ENCODE measurements at places on chromosomes 13 and 19. TPM values are rescaled to one million over a fixed set of nuclear protein-coding genes. Genes with fewer than 3 reads are reported as not detected.

KANK3 gene
- 15.9 TPM for total RNA-seq

ZNF146 gene
- 44.8 TPM for total RNA-seq

IL12RB1 gene
- 1.7 TPM for total RNA-seq

DNAJC15 gene
- total RNA-seq = 13.6 TPM

DNA sequence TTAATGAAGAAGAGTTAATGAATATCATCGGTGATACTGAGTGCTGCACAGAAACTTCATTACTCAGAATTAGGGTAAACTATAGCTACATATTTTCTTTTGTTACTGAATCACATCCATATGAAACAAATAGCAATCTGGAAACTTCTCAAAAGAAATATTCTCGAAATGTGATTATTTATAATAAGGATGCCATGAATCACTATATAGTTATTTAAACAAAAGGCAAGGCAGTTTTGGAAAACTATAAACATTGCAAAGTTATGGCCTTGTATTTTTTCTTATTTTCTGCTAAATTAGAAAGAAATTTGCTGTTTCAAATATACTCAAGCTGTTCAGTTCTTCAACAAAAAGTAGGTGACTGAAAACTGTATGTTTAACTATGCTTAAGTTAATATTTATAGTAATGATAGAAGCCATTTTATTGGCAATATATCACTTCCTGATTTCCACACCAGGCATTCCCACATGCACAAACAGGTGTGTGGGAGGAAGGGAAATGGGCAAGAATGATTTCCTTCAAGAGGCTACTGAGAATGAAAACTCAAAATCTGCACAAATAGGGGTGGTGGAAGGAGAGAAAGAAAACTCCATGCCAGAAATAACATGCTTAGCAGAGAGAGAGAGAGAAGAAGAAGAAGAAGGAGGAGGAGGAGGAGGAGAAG lies 74.5 kb upstream of the FRY start:
- H3K36me3 ChIP-seq = no peaks in the 10 kb centered on the region
- H3K4me1 ChIP-seq = no peaks in the 10 kb centered on the region
- DNase-seq = no peak
- H3K4me3 ChIP-seq = no peak overlapping the region

DNA sequence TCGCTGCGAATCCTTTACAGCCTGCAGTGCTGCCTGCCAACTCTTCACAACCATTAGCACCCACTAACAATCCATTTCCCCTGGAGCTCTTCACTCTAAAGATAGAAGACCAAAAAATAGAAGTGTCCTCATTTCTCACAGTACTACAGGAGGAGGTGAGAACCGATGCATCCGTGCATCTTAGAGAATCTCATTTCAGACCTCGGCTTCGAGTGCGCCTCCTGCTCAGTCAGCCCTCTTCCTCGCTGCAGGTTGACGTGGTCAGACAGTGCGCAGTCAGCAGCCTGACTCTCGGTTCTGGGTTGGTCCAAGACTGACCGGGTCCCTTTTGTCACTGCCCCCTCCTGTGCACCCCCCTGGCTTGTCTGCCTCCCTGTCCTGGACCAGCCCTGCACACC lies 85.3 kb downstream of the RAB20 start:
- DNase-seq = no peak
- no peak overlapping the region for H3K4me3 ChIP-seq
- peaks cover 12% of the 10 kb centered on the region for H3K36me3 ChIP-seq
- H3K4me1 ChIP-seq = no peaks in the 10 kb centered on the region

DNA sequence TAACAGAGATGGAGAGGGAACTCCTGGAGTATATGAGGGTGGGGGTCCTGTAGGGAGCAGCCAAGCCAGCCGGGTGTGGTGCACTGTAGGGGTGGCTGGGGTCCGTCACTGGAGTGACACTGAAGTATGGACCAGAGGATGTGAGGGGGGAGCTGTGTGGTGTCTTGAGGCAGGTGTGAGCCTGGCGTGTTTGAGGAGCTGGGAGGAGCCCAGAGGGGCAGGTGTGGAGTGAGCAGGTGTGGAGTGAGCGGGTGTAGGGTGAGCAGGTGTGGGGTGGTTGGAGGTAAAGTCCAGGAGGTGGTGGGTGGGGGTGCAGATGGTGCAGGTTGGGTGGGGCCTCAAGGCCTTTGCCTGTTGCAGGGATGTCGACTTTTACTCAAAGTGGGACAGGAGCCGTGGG lies 5.9 kb downstream of the B3GNT8 start:
- H3K36me3 ChIP-seq = no peaks in the 10 kb centered on the region
- H3K4me1 ChIP-seq = no peaks in the 10 kb centered on the region
- H3K4me3 ChIP-seq = no peak overlapping the region
- H3K27me3 ChIP-seq = no peaks in the 10 kb centered on the region
- no peak overlapping the region for H3K27ac ChIP-seq

- DNase-seq = no peak
- H3K4me3 ChIP-seq = no peak overlapping the region
- no peak overlapping the region for H3K27ac ChIP-seq
- H3K36me3 ChIP-seq = no peaks in the 10 kb centered on the region
- no peaks in the 10 kb centered on the region for H3K27me3 ChIP-seq
Measured at GRCh38 chr13:38538422-38538821, 148.5 kb upstream of the FREM2 start.

GRCh38 chr19:51434456-51434855 lies 17.0 kb upstream of the SIGLEC10 start:
- H3K36me3 ChIP-seq = no peaks in the 10 kb centered on the region
- DNase-seq = no peak
- no peak overlapping the region for H3K27ac ChIP-seq
- H3K27me3 ChIP-seq = no peaks in the 10 kb centered on the region
- no peaks in the 10 kb centered on the region for H3K4me1 ChIP-seq

GRCh38 chr19:5696196-5697021 lies 6.3 kb downstream of the RPL36 start:
- no peak for DNase-seq
- H3K4me3 ChIP-seq = no peak overlapping the region
- H3K4me1 ChIP-seq = no peaks in the 10 kb centered on the region
- H3K27ac ChIP-seq = no peak overlapping the region

DNA sequence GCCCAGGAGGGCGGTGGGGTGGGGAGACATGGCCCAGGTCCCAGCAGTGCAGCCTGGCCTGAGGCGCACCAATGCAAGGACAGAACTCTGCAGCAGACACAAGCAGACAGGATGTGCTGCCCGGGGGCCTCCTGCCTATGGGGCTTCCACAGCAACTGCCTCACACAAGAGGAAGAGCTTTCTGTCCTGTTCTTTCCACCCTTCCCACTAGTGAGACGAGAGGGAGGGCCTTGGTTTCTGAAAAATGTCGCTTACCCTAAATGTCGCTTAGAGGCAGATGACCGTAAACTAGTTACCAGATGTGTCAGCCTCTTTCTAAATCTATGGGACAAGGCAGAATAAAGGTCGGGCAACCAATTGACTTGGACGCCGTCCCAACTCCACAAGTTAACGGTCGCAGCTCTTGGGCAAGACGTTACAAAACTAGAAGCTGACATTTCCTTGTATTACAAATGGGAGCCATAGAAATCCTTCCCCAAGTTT lies at the start of gene LAIR1:
Gene LAIR1, minus strand, starts transcription at position 157 of the 483 bp plus-strand sequence. Its CDS starts 127 bp downstream, at position 30.
- no peak within 1 kb of the TSS for H3K4me3 ChIP-seq
- H3K27me3 ChIP-seq = no peaks in the 10 kb centered on the region
- H3K27ac ChIP-seq = no peak within 1 kb of the TSS
- no peaks in the 10 kb centered on the region for H3K36me3 ChIP-seq
- DNase-seq = peak; percentile 71

DNA sequence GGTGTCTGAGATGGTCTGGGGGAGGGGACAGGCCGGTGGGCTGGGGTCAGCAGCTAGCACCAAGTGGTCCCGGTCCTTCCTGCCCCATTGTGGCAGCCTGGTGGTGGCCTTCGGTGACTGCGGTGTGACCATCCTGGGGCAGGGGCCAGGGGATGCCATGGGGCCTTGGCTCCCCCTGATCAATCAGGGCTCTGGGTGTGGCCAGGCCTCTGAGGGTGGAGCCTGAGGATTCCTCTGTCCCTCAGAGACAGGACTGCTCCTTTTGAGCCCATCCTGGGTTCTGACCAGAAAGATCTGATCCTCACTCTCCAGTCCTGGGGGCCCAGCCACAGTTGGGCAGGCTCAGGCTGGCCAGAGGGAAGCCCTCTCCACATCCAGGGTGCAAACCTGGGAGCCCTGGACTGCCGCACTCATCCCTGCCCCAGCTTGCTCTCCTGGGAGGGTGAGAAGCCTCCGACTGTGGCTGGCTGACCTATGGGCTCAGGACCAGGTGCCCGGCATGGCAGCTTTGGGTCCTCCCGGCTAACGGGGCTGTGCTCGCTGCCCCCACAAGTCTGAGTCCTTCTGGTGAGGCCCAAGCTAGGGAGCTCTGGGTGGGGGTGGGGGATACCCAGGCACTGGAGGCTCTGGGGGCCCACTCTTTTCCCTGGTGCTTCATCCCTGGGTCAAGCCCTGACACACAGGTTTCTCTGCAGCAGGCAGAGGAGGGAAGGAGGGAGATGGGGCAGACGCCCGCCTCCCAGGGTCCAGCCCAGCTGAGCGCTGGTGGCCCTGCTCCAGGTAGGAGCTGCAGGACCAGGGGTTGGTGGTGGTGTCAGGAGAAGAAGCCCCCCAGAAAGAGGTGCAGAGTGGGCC lies 59.5 kb downstream of the IER2 start:
- H3K27ac ChIP-seq = no peak overlapping the region
- no peak for DNase-seq
- no peaks in the 10 kb centered on the region for H3K36me3 ChIP-seq

- H3K27ac ChIP-seq = no peak overlapping the region
- no peaks in the 10 kb centered on the region for H3K36me3 ChIP-seq
- H3K4me3 ChIP-seq = no peak overlapping the region
- DNase-seq = no peak
- H3K4me1 ChIP-seq = no peaks in the 10 kb centered on the region
- no peaks in the 10 kb centered on the region for H3K27me3 ChIP-seq
Measured at GRCh38 chr13:81987677-81988357, 1646.9 kb upstream of the SPRY2 start.

DNA sequence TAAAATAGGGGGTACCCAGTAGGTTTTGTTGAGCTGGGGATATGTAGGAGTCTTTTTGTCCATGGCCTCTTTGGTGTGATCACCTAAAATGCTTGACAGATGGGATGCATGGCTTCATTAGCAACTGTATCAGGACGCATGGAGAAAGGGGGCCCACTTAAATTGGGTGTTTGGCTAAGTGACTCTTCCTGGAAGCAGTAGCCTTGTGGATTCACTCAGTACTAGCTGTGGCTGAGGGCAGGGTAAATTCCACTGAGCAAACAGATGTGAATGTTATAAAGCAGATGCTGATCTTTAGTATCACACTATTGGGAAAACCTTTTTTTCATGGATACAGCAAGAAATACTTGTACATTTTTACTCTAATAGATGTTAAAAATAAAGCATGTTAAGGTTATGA lies 140.0 kb downstream of the FGF14 start:
- H3K4me3 ChIP-seq = no peak overlapping the region
- H3K27me3 ChIP-seq = no peaks in the 10 kb centered on the region
- H3K36me3 ChIP-seq = no peaks in the 10 kb centered on the region
- H3K27ac ChIP-seq = no peak overlapping the region

- no peaks in the 10 kb centered on the region for H3K4me1 ChIP-seq
- H3K36me3 ChIP-seq = no peaks in the 10 kb centered on the region
- no peak overlapping the region for H3K4me3 ChIP-seq
- H3K27ac ChIP-seq = no peak overlapping the region
- DNase-seq = no peak
- no peaks in the 10 kb centered on the region for H3K27me3 ChIP-seq
Measured at GRCh38 chr19:34375598-34375997, 10.6 kb downstream of the GPI start.

Data from aorta (tissue), 5 donors.